ENCODE measurements at places on chromosomes 2 and 18. TPM values are rescaled to one million over a fixed set of nuclear protein-coding genes. Genes with fewer than 3 reads are reported as not detected.

DNA sequence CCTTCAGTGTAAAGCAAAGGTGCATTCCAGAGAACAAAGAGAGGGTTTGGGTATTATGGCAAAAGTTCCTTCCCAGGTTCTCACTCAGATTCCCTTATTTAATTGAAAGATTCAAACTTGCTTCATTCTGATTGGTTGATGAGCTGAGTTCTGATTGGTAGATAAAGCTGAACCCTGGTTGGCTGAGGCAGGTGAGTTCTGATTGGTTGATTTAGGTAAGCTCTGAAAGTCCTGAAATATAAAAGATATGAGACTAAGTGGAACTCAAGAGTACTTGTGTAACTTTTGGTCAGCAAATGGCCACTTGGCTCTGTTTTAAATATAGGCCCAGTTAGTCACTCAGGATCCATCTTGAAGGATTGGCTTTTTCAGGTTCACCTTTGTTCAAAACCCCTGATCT, 99.8 kb upstream of the FBXO11 start:
- no peak for DNase-seq

DNA sequence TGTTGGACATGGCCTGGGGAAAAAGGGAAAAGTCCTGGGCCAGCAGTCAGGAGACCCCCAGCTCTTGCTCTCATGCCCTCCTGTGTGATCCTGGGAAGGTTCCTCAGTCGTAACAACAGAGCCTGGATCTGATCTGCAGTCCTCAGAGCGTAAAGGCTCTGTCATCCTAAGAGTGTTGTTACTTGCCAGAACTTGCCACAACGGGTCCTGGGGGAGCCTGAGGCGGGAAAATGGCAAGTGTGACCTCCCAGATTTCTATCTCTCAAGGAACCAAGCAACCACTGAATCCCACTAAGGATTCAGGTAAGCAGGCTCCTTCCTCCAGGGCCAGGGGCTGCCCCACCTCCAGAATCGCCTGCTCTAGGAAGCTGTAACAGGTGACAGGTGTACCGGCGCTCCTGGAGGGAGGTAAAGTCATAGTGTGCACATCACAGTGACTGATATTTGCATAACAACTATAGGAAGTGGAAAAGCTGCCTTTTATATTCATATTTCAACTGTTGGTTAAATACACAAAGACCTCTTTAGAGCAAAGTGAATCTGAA, 18.4 kb downstream of the HS1BP3 start:
- no peak for DNase-seq

GRCh38 chr18:30254331-30254730, 788.2 kb downstream of the DSC3 start:
- DNase-seq: no peak

- no peak for DNase-seq
Observed at GRCh38 chr2:206526416-206526815, 83.1 kb downstream of the ADAM23 start.

- no peak for DNase-seq
Observed at GRCh38 chr2:174595891-174596397, 1.7 kb downstream of the WIPF1 start.

DNA sequence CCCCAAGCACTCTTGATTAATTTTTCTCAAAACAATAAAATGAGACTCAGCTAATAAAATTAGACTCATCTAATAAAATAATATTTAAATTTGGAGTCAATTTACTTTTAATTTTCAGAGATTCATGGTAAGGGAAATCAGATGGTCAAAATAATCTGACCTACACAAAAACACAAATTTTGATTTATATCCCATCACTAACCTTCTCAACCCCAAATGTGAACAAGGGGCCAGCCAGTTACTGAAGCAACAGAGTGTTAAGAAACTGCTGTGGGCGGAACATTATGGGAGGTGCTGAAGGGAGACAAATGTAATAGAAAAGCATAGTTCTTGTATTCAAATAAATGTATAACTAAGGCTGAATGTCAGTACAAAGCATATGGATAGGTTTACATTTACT, 28.5 kb upstream of the PPP3R1 start:
- DNase-seq: no peak

GRCh38 chr2:32900246-32900973, 46.3 kb upstream of the LTBP1 start:
- DNase-seq: no peak

DNA sequence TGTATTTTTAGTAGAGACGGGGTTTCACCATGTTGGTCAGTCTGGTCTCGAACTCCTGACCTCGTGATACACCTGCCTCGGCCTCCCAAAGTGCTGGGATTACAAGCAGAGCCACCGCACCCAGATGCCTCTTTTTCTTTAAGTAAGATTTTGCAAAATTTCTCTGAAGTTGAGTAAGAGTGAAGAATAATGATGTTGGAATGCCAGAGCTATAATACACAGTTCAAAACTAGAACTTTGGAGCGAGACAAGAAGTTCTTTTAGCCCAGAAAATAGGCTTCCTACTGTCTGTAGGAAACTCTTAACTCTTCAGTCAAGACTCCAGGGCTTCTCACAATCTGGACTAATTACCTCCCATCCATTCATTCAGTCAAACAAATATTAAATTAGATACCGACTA, 51.4 kb downstream of the MARCHF4 start:
- no peak for DNase-seq

- DNase-seq: no peak
Observed at GRCh38 chr2:70088598-70089219, 1.4 kb downstream of the PCBP1 start.

Gene ARL5A
- 19.2 TPM for polyA plus RNA-seq

DNA sequence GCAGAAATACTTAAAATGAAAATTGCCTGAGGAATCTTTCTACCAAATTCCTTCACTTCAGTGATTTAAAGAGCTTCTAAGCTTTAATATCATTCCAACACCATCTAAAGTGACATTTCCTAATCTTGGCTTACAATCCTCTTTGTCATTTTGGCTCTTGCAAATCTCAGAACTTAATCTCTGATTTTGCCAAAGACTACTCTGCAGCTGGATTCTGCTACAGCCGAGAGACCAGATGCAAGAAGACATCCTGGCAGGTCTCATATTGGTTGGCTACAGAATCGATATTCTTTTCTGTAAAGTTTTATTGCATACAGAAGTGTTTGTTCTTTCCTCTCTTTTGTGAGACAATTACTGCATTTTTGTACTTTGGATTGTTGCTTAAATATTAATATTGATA, 716.5 kb upstream of the LRATD1 start:
- DNase-seq: no peak

Gene CCDC121
- 5.4 TPM for polyA plus RNA-seq

Gene SPP2
- polyA plus RNA-seq: not detected

DNA sequence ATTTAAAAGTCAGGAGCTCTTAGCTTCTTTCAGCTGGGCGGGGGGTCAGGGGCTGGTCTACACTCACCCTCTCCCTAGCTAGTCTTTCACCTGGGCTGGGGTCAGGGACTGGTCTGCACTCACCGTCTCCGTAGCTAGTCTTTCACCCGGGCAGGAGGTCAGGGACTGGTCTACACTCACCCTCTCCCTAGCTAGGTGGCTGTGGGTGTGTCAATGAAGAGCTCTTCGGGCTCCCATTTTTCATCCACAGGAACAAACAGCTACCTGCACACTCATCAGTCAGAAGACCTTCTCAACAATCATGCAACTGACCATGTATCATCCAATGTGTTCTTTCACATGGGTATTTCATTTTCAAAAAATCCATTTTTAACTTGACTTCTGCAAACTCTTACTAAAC, 8.0 kb downstream of the CHST10 start:
- no peak for DNase-seq

- no peak for DNase-seq
Observed at GRCh38 chr2:210177769-210178168, 6.6 kb upstream of the KANSL1L start.

Gene NPHP1
- 6.1 TPM for polyA plus RNA-seq

GRCh38 chr18:42545825-42546224, 569.7 kb downstream of the RIT2 start:
- DNase-seq: no peak

GRCh38 chr2:226712941-226713340, 86.7 kb downstream of the IRS1 start:
- no peak for DNase-seq

DNA sequence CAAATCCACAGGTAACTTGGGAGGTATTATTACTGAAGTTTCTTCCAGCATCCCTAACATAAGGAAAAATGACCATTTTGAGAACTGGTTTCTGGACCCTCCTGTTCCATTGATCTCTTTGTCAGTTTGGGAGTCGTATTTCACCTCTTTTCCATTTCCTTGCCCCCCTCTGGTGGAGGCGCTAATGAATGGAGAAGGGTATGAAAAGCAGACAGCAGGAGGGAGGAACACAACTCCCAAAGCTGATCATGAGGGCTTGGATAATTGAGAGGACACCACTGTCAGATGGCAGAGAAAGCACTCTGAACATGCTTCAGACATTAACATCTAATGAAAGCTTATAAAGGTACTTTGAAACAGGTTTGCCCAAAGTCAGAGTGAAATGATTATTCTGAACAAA, 56.6 kb upstream of the TLK1 start:
- no peak for DNase-seq

- no peak for DNase-seq
Observed at GRCh38 chr2:157172866-157173578, 84.5 kb upstream of the GALNT5 start.

- no peak for DNase-seq
Observed at GRCh38 chr18:25284861-25285550, 67.0 kb downstream of the ZNF521 start.

Gene TNFRSF11A
- polyA plus RNA-seq: 1.6 TPM

DNA sequence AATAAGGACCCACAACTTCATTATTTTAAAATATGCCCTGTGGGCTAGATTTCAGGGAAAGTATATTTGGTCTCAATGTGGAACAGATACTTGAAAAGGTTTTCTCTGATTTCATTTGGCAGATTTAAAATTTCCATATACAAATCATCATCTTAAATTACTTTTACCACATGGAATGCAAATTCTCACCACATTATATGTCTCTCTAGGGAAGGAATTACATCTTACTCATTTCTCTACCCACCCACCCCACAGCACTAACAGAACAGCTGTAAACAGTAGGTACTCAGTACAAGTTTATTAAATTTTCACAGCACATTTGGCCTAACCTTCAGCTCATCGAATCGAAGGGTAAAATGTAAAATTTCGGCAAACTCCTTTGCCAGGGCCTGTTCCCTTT, 104.0 kb downstream of the CYRIA start:
- no peak for DNase-seq

- DNase-seq: no peak
Observed at GRCh38 chr2:64978514-64979268, 10.5 kb upstream of the SLC1A4 start.

DNA sequence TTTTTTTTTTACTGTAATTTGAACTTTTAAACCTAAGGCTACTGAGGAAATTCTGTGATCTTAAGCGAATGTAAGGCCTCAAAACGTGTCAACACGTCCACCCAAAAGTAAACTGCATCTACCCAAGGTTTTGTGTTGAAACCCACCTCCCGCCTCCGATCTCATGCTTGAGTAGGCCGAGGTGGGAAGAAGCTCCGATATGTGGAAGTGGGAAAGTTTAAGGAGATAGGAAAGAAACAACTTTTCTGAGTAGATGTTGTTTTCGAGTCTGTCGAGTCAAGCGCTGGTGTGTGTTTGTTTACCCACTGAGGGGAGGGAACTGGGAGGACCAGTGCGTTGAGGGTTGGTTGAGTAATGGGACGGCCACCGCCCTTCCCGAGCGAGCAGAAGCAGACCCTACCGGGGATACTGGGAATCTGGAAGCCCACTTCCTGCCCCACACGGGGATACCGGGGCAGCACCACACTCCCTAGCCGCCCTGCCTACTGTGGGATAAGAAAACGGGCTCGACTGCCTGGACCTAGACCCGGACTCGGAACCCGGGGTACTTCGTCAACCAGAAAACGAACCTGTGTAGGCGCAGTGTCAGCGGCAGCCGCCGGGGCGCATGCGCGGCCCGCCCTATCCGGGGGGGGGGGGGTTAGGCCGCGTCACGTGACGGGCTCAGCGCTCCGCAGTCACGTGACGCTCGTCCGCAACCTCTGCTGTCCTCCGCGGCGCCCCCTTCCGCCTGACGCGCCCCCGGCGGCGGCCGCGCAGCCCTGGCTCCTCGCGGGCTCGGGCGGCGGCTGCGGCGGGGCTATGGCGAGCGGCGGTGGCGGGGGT, at the start of gene RETREG2:
Gene RETREG2 (plus strand): TSS at position 724 of the 825 bp plus-strand sequence. CDS start 78 bp downstream, at position 802.
- peak; percentile 87 for DNase-seq

Gene LINC00305
- not detected for polyA plus RNA-seq

Gene MYO5B
- polyA plus RNA-seq: 2.7 TPM

DNA sequence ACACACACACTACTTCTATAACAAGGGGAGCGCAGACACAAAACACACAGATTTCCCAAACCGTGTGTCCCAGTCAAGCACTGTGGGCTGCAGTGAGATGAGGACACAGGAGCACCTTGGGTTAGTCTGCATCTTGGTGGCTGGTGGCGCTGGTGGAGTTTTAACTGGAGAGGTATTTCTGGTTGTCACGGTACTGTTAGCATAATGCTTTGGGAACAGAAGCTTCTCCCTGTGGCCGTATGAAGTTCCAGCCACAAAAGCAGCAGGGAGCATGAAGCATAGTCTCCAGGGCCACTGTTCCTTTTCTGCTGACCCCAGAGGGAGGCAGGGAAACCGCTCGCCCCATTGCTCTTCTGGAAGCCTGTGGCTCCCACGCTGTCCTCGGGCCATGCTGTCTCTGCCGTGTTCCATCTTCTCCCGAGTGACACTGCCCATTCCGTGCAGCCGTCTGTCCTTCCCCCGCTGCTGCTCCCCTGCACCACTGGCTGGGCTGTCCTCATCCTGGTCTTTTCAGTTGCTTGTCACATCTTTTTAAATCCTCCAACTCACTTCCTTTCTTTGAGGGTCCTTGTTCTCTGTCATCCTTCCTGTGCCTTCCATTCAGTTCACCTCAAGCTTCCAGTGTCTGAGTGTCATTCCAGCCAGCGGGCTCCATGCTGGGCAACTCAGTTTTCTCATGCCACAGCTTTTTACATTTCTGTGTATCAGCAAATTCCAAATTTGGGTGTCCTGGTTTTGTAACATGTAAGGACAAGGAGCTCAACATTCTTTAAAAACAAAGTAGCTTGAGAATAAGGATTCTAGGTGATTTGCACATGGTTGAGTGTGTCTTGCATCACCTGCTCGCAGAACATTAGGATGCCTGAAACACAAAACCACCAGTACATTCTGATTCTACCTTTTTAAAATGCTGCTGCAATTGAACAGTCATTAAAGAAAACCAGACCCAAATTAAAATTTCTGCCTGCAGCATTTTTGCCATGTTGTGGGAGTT, 125.0 kb downstream of the MTCL1 start:
- no peak for DNase-seq

- no peak for DNase-seq
Observed at GRCh38 chr2:232484628-232485347, 2.8 kb downstream of the ECEL1 start.

Gene RAMP1
- 185 TPM for polyA plus RNA-seq

GRCh38 chr2:8217468-8218030, 464.3 kb upstream of the ID2 start:
- no peak for DNase-seq

GRCh38 chr2:121451398-121451797, 79.3 kb upstream of the RNU4ATAC start:
- DNase-seq: no peak

- no peak for DNase-seq
Observed at GRCh38 chr2:38266382-38267061, 110.6 kb downstream of the ATL2 start.

GRCh38 chr2:220876080-220876824, 695.9 kb downstream of the EPHA4 start:
- no peak for DNase-seq

- no peak for DNase-seq
Observed at GRCh38 chr2:127205218-127206125, 14.6 kb downstream of the CYP27C1 start.

Gene C2orf81
- 4.9 TPM for polyA plus RNA-seq

GRCh38 chr2:215621381-215621780, 185.5 kb upstream of the FN1 start:
- no peak for DNase-seq

Gene PDK1
- polyA plus RNA-seq: 4.4 TPM

Gene ERMN
- polyA plus RNA-seq: 0.09 TPM

- no peak for DNase-seq
Observed at GRCh38 chr2:74498500-74499266, 720 bp downstream of the LBX2 start.
